D341Med (cell line): ENCODE measurements at places on chromosomes 7 and 10.

- no peak for DNase-seq
These were observed 132.7 kb downstream of the CNOT4 start for GRCh38 chr7:135377171-135377570.

- no peak for DNase-seq
These were observed 6.7 kb downstream of the LAMB1 start for GRCh38 chr7:107996072-107996882.

GRCh38 chr10:35910234-35910633, 268.1 kb upstream of the FZD8 start:
- no peak for DNase-seq

GRCh38 chr10:85003083-85003482, 674.7 kb downstream of the CCSER2 start:
- no peak for DNase-seq

GRCh38 chr10:124065382-124066125, 27.8 kb downstream of the CHST15 start:
- no peak for DNase-seq

GRCh38 chr10:122163174-122164022, 107.7 kb upstream of the BTBD16 start:
- DNase-seq: peak; percentile 52

DNA sequence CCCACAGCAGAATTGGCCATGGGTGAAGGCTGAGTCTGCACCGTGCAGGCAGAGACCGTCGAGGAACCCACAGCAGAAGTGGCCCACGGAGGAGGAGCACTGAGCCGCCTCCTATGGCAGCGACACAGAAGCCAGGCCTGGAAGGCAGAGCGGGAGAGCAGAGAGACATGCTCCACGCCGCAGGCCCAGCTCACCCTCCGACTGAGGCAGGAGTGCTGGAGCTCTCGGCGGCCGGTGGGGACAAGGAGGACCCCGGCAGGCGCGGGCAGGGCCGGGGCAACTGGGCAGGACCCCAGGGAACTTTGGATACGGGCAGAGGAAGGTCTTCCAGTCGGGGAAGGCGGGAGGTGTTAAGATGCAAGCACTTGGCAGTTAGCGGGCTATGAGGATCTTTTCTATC, 420.4 kb downstream of the DNAJB6 start:
- no peak for DNase-seq

DNA sequence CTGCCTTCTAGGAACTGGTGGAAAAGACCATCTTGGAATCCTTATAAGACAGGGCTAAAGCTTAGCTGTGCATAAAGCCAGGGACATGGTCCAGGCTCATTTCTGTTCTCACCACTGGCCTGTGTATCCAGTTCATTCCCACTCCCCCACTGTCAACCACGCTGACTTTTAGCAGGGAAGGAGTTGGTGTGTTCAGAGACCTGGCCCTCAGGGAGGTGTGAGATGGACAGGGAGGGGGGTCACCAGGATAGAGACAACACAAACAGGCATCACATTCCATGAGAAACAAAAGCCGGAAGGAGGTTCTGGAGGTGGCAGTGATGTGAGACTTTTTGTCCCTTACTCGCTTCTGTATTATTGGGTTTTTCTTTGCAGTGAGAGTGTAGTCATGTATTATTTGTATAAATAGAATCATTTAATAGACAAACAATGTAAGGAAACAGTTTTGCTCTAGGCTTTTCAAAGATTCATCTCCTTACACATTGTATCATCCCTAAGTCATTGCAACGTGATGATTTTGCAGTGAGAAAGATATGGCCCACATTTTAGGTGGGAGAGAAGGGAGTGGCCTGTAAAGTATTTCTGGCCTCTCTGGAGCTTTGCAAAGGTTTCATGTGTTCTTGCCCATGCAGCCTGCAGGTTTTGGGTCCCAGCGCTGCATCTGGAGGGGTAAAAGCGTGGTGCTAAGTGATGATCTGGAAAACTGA, 52.0 kb downstream of the EEPD1 start:
- no peak for DNase-seq

DNA sequence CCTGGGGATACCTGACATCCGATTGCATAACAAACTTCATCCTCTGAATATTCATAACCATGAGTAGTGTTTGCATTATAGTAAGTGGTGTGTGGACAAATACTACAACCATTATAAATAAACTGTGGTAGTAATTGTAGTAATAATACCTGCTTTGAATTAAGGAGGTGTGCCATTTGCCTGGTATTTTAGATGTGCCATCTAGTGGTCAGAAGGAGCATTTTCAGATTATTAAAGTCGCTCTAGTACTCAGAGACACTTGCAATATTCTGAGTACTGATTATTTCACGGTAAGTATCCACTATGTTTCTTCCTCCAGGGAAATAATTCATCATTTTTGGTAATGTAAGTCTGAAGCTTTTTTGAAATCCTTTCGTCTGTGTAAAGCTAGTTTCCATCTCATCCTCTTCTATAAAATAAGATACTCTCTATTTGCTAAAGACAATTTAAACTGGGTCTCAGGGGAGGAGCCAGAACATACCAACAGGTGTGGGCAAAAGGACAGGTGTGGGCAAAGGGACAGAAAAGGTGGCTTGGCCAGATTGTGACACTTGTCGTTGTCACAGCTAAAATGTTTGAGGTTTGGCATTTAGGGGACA, 115.3 kb upstream of the WDR11 start:
- peak; percentile 15 for DNase-seq

GRCh38 chr7:151684408-151685175, 164.9 kb upstream of the RHEB start:
- DNase-seq: no peak

GRCh38 chr7:151024435-151025056, at the start of gene ATG9B:
ATG9B (minus strand) TSS chr7:151024494; CDS start chr7:151024423, 71 bp downstream.
- DNase-seq: no peak

DNA sequence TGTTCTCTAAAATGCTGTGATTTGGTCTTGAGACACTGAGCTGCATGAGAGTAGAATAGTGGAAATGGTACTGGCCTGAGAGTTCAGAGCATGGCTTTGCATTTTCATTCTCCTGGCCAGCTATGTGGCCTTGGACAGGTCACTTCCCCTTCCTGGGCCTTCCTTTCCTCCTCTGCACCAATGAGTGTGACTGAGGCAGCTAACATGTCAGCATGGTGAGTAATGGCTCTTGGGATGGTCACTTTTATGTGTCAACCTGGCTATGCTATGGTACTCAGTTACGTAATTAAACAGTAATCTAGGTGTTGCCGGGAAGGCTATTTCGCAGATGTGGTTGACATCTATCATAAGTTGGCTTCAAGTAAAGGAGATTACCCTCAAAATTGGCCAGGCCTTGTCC, 109.3 kb downstream of the RTKN2 start:
- DNase-seq: no peak

DNA sequence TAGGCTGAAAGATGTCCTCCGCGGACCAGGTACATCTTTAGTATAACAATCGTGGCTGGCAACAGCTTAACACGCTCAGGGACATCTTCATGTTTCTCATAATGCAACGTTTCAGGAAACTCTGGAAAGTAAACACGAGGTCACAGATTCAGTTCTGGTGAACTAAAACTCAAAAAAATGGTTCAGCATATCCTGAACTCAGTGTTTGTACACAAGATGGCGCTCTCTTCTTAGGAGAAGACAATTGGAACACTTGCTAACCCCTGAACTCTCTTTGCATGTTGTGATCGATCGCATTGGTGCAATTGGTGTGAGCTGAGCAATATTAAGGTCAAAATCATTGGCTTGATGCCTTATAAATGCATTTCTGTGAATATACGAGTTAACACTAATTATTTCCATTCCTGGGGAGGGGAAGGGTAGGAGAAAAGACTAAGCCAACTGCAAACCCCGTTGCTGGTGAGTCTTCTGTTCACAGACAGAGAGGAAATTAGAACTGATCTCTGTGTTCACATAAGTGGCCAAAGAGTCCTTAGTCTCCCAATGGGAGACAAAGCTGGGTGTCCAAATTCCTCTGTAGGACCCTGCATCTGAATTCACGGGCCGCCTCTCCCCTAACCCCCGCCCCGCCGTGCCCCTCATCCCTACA, 52.6 kb upstream of the FAM180A start:
- peak; percentile 69 for DNase-seq

- DNase-seq: no peak
These were observed 74.4 kb upstream of the SFMBT2 start for GRCh38 chr10:7485244-7485556.

DNA sequence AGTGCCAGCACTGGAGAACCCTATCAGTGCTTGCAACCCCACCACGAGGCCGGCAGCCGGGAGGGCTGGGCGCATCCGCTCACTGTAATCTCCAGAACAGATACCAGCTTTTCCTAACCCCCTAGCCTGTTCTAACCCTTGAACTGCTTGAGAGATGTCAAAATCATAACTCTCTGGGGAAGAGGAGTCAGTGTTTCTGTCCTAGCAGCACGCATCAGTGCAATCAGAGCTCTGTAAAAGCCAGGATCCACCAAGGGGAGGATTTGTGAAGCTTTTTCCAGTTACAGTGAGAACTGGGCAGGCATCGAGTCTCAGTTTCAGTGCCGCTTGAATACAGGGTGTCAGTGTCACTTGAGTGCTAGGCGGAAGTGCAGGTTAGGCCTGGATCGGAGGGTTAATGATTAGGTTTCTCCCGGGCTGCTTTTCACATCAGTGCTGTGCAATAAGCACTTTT, 104.5 kb upstream of the INSYN2A start:
- no peak for DNase-seq

GRCh38 chr7:155203882-155204691, 93.6 kb upstream of the INSIG1 start:
- no peak for DNase-seq

DNA sequence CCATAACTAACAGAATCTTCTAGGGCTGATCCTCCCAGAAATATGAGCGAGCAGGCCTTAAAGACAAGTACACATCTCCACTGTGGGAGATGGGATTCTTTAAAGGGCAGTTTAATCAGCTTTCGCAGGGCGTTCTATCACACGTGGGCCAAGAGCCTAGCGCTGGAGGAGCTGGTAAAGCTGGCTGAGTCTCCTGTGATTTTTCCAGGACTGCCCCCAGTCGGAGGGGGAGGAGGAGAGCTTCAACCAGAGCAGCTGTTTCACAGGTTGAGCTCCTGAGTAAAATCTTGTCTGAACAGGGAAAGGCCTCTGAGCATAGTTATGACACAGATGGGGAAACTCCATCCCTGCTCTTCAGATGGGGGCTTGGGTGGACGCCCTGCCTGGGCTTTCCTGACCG, 87.0 kb downstream of the ZNF365 start:
- DNase-seq: no peak

DNA sequence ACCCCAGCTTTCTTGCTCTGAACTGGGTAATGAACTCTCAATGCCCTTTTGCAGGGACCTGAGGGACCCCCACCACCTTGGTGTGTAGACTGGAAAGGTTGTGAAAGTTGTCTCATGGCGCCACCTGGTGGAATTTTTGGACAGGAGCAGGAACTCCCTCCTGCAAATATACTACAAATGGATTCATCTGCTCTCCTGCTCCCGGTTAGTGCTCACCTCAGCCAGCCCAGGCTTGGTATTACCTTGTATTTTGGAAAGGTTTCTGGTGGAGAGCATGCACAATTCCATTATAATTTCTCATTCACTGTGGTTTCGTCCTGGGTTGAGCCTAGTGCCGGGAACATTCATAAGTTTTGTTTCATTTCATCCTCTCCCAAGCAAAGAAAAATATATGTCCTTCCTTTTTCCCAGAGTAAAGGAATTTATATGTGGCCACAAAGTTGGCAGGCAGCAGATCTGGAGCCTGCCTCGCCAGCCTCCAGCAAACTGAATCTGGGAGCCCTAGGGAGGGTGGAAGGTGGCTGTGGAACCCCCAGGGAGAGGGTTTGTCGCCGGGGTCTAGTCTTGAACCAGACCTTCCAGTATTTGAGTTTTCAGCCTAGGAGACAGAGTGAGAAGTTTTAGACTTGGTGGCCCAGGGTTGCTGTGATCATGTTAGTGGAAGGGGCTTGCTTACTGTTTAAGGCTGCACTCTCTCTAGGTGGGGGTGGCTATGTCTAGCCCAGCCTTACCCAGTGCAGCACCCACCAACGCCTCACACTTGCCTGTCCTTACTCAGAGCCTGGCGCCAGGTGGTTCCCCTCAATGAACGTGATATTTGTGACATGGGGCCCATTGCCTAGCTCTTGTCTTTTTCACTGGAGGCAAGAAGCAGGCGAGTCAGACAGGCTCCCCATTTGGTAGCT, 9.5 kb downstream of the FAM241B start:
- DNase-seq: peak; percentile 56

DNA sequence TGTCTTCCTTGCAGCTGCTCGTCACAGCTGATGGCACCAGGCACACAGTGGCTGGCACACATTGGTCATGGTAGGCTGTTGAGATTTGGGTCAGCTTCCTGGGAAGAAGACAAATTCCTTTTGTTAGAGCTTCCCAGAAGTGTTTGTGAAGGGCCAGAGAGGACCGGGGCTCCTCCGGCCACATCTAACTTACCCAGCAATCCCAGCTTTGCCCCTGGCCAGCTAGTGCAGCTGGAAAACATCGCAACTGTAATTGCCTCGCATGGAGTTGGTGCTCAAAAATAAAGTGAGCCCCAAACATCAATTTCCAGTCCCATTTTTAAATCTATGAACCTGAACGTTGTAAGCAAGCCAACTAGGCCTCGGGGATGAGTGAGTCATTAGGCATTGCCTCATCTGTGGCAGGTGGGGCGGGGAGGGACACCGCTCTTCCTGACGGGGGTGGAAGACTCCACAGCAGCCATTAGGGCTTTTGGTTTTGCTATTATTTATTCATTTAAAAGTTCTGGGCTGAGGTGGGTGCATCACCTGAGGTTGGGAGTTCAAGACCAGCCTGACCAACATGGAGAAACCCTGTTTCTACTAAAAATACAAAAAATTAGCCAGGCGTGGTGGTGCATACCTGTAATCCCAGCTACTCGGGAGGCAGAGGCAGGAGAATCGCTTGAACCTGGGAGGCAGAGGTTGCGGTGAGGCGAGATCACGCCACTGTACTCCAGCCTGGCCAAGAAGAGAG, 12.4 kb downstream of the CPA5 start:
- no peak for DNase-seq

DNA sequence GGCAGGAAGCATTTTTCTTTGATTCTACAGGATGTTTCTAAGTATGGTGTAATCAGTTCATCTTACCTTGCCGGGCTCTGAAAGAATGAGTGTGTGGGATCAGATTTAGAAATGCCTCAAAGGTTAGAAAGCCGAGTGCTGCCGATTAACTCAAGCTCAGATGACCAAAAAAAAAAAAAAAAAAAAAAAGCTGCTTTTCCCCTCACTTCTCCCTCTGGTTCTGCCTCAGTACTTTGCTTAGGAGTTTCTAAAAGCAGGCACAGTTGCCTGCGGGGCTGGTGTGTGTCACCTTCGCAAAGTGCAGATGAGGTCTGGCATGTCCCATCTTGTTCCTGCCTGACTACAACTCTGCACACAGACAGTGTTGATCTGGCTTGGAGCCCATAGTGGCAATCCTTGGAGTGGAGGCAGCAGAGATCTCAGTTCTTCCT, 47.0 kb downstream of the KIAA1217 start:
- no peak for DNase-seq
